ENCODE measurements at places on chromosomes 2 and 18.

DNA sequence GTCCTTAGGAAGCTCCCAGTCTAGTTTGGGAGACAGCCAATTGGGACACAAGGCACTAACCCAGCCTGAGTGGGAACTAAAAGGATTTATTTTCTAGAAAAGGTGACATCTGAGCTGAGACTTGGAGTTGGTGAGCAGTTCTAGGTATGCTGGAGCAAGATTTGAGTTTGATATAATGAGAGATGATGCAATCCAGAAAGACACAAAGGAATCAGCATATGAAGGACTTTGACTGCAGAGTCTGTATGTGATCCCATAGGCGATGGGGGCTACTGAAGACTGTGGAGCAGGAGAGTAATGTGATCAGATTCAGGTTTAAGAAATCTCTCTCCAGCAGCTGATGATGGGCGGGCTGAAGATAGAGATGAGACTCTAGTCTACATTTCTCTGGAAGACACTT is 135.1 kb upstream of the MYCN start:
- H3K4me3 ChIP-seq, result no peak overlapping the region
- no peaks in the 10 kb centered on the region for H3K36me3 ChIP-seq
- no peak overlapping the region for H3K27ac ChIP-seq
- H3K27me3 ChIP-seq, result no peaks in the 10 kb centered on the region
- no peaks in the 10 kb centered on the region for H3K4me1 ChIP-seq

DNA sequence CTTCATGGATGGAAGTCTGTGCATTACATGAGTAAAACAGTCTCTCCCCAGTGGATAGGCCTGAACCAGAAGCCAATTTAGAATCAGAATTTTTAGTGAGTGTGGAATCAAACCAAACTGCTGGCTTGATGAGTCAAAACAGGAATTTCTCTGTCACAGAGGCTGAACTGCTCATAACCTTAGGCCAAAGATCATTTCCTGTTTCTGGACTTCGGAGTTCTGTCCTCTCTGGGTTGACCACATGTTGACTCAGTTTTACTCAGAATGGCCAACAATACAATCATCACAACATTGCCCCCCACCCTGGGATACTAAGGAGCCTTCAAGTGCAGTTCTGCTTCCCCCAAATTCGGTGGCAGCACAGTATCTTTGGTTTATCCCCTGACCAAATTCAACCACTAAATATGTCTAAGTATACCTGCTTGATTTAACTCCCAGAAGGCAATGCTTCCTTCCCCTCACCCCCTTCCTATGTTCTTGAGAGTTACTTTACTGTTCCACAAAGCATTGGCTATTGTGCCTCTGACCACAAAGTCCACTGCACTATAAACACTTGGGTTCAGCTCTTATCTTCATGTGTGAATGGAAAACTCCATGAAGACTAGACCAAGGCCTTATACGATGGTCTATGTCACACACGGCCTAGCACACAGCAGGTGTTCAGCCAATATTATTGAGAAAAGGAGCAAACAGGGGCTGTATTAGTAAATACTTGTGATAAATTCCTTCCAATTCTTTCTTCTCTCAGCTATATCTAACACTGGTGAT is 67.8 kb downstream of the NXPH2 start:
- H3K4me3 ChIP-seq, result no peak overlapping the region
- no peak overlapping the region for H3K27ac ChIP-seq
- H3K4me1 ChIP-seq, result peaks cover 7% of the 10 kb centered on the region
- H3K36me3 ChIP-seq, result no peaks in the 10 kb centered on the region

GRCh38 chr2:70992945-70993853 is 1.5 kb downstream of the TEX261 start:
- H3K36me3 ChIP-seq, result no peaks in the 10 kb centered on the region
- no peak for DNase-seq
- no peak overlapping the region for H3K27ac ChIP-seq
- H3K4me3 ChIP-seq, result peak overlapping the region; percentile 55
- H3K4me1 ChIP-seq, result peaks cover 11% of the 10 kb centered on the region
- no peaks in the 10 kb centered on the region for H3K27me3 ChIP-seq

DNA sequence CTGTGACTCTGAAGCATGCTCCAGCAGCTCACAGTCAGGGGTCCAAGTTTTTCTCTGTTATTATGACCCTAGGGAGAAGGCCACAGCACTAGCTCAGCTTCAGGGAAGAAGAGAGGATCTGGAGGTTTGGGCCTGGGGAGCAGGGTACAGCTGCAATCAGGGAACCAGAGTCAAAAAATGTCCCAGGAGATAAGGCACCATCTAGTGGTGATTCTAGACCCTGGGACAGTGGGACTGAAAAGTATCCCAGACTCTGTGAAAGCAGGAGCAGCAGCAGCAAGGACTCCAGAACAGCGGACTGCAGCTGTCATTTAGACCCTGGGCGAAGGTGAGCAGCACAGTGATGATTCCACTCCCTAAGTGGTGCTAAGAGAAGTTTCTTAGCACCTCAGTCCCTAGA is 278.4 kb upstream of the DDX18 start:
- H3K4me3 ChIP-seq, result no peak overlapping the region
- H3K4me1 ChIP-seq, result no peaks in the 10 kb centered on the region
- H3K36me3 ChIP-seq, result no peaks in the 10 kb centered on the region
- H3K27me3 ChIP-seq, result no peaks in the 10 kb centered on the region

GRCh38 chr2:26072925-26073768 is 39.3 kb downstream of the RAB10 start:
- H3K4me3 ChIP-seq, result no peak overlapping the region
- DNase-seq, result no peak
- peak overlapping the region; percentile 68 for H3K27ac ChIP-seq
- no peaks in the 10 kb centered on the region for H3K27me3 ChIP-seq
- no peaks in the 10 kb centered on the region for H3K36me3 ChIP-seq

- no peak for DNase-seq
- H3K27me3 ChIP-seq, result no peaks in the 10 kb centered on the region
- no peaks in the 10 kb centered on the region for H3K36me3 ChIP-seq
- H3K27ac ChIP-seq, result no peak overlapping the region
- peaks cover 7% of the 10 kb centered on the region for H3K4me1 ChIP-seq
Measured at GRCh38 chr2:46411985-46412384, 67.4 kb upstream of the TMEM247 start.

DNA sequence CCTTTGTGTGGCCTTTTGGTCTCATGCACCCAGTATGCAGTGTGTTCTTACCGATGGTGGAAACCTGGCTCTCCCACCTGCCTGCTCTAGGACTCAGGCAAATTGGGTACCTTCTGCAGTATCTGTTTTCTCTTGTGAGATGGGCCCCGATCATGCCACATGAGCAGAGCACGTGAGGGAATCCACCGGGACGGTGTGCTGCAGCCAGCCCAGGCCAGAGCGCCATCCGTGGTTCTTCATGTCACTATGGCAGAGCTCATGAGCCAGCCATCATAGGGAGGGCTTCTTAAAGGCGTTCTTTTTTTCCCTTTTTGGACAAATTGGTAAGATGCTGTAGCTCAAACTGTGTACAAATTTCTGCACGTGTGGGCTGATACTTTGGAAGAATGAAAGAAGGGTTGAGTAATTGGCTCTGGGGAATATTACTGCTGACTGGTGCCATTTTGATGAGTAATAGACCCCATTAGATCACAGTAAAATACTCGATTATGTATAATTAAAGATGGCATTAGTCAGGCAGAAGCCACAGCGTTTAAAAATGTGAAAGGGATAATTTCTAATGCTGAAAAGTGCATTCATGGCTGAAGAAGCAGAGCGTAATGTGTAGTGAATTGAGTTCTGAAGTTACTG is 19.2 kb downstream of the SH3RF3 start:
- no peaks in the 10 kb centered on the region for H3K36me3 ChIP-seq
- DNase-seq, result no peak
- H3K4me1 ChIP-seq, result no peaks in the 10 kb centered on the region
- no peak overlapping the region for H3K4me3 ChIP-seq
